Suppressor macrophage treated with lipopolysaccharide for 1 hour (primary cell): ENCODE measurements at places on chromosomes 7 and 10.

DNA sequence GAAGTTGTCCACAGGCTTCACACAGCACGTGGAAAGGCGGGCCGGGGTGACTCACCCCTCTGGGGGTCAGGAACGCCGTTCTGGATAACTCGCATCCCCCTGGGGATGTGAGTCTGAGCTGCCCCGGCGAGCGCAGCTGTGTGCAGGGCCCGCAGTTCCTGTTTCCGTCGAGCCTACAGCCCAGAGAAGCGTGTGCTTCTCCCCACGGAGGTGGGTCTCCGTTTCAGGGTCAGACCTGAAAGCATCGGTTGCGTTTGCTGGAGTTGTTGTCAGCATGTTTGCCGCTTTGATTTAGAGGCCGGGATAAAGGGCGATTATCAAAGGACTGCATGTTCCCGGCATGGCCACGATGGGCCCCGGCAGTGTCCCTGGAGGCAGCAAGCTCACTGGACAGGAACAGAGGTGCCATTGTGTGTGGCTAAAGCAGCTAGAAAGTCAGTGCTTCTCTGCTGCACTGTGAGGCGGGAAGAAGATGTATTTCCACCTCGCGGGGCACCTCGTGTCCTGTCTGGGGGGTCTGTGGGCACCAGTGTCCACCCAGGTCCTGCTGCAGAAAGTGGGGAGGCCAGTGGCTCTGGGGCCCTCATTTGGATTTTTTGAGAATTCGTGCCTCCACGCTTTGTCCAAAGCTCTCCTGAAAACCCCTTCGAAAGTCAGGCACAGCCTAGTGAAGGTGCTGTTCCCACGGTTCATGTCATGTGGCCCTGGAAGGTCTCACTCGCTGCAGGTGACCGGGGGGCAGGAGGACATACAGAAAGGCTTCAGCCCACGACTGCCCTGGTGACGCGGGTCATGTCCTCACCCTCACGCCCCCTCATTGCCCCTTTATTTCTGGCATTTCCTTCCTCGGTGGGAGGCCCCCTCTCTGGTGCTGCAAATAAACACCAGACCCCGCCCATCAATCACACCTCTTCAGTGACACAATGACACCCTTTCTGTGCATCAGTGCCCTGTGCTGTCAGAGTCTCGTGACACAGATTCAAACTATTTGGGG, 27.4 kb upstream of the GDI2 start:
- DNase-seq, result peak; percentile 57

DNA sequence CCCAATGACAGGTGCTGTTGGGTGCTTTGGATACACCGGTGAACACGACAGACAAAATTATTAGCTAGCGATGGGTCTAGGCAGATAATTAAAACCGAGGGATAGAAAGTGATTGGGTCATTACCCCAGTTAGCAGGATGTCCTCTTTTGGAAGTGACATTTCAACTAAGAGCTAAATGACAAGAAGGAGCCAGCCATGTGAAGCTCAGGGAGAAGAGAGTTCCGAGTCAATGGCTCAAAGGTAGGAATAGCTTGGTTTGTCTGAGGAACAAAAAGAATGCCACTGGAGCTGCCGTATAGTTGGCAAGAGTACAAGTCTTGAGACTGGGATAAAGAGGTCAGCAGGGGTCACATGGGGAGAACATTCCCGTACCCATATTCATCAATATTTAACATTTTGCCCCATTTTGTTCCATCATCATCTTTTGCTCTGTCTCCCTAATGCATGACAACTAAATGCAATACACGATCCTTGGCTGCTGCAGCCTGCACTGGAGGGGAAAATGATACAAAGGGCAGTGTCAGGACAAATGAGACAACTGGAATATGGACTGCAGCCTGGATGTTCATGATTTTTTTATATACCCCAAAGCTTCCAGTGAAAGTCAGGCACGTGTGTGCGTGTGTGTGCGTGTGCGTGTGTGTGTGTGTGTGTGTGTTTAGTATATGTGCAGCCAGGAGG, 115.7 kb downstream of the ICA1 start:
- DNase-seq, result no peak

DNA sequence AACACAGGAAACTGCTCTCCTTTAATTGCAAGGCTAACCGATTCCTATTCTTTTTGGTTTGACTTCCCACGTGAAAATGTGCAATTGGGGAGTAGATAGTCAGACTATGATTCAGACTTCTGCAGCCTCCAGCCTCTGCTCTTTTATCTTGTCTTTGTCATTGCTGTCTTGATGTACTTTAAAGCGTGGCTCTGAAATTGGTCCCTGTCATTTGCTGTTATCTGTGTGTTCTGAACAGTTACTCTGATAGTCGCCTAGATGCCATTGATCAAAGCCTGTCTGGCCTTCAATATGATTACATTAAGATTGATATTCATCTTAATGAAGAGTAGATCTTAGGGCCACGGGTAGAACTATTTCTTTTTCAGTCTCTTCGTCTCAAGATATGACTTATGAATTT, 799.2 kb downstream of the REEP3 start:
- DNase-seq, result no peak

GRCh38 chr7:35258868-35259522, 5.1 kb upstream of the TBX20 start:
- DNase-seq, result no peak

- peak; percentile 41 for DNase-seq
These were observed 166.6 kb downstream of the KIF20B start for GRCh38 chr10:89867964-89868363.

- DNase-seq, result no peak
These were observed 220.7 kb downstream of the ADK start for GRCh38 chr10:74371696-74372095.

DNA sequence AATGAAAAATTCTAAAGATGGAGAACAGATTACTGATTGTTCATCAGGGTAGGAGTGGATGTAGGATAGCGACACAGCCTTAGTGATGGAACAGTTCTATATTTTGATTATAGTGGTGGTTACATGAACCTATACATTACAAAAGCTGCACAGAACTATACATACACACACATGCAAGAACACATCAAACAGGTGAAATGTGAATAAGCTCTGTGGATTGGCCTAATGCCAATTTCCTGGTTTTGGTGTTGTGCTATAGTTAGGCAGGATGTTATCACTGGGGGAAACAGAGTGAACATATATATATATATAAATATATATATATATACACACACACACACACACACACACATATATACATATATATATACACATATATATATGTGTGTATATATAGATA, 76.4 kb upstream of the PIK3CG start:
- no peak for DNase-seq

- no peak for DNase-seq
These were observed 228.3 kb upstream of the NPVF start for GRCh38 chr7:25456467-25457171.

DNA sequence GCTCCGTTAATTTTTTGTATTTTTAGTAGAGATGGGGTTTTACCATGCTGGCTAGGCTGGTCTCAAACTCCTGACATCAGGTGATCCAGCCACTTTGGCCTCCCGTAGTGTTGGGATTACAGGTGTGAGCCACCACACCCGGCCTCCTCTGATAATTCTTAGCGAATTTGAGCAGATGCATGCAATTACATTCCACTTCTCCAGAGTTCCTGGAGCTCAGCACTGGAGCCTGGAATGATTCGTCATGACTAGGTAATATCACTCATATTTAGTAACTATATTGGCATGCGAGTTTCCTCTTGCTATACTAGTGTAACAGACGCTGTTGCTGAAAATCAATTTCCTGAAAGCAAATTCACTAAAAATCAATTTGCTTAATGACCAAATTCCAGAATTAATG, 86.8 kb downstream of the MKX start:
- DNase-seq, result no peak

- no peak for DNase-seq
These were observed 79.4 kb upstream of the PRKCQ start for GRCh38 chr10:6659451-6659850.
